Lower leg skin (tissue), 4 donors: ENCODE measurements at places on chromosomes 3 and 15. TPM values are rescaled to one million over a fixed set of nuclear protein-coding genes. Genes with fewer than 3 reads are reported as not detected.

The ITGB5 gene
- total RNA-seq, result 210 TPM

DNA sequence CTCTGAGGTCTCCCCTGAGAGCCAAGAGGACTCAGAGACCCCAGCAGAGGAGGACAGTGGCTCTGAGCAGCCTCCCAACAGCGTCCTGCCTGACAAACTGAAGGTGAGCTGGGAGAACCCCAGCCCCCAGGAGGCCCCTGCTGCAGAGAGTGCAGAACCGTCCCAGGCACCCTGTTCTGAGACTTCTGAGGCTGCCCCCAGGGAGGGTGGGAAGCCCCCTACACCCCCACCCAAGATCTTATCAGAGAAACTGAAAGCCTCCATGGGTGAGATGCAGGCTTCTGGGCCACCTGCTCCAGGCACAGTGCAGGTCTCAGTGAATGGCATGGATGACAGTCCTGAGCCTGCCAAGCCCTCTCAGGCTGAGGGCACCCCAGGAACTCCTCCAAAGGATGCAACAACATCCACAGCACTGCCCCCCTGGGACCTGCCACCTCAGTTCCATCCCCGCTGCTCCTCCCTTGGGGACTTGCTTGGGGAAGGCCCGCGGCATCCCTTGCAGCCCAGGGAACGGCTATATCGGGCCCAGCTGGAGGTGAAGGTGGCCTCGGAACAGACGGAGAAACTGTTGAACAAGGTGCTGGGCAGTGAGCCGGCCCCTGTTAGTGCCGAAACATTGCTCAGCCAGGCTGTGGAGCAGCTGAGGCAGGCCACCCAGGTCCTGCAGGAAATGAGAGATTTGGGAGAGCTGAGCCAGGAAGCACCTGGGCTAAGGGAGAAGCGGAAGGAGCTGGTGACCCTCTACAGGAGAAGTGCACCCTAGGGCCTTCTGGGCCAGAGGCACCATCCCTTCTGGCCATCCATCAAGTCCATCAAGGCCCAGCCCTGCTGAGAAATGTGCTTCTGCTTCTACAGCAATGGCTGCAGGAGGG lies 23.6 kb downstream of the PLEKHO2 start:
- DNase-seq, result no peak

DNA sequence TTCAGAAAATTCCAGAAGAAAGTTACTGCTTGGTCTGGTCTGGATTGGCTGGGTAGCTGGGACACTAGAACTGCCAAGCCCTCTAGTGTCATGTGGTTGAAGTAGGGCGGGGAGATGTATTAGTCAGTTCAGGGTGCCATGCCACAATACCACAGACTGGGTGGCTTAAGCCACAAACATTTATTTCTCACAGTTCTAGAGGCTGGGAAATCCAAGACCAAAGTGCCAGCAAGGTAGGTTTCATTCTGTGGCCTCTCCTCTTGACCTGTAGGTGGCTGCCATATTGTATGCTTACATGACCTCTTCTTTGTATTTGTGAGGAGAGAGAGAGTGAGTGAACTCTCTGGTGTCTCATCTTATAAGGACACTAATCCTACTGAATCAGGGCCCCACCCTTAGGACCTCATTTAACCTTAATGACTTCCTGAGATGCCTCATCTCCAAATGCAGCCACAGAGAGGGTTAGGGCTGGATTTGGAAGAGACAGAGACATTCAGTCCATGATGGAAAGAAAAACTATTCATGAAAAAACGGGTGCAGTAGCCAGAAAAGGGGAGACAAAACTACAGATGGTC lies 18.1 kb upstream of the ZSCAN2 start:
- DNase-seq, result no peak

GRCh38 chr3:138950006-138950644 lies 3.1 kb downstream of the FOXL2NB start:
- DNase-seq, result no peak

The MUC20 gene
- total RNA-seq, result 1.4 TPM

DNA sequence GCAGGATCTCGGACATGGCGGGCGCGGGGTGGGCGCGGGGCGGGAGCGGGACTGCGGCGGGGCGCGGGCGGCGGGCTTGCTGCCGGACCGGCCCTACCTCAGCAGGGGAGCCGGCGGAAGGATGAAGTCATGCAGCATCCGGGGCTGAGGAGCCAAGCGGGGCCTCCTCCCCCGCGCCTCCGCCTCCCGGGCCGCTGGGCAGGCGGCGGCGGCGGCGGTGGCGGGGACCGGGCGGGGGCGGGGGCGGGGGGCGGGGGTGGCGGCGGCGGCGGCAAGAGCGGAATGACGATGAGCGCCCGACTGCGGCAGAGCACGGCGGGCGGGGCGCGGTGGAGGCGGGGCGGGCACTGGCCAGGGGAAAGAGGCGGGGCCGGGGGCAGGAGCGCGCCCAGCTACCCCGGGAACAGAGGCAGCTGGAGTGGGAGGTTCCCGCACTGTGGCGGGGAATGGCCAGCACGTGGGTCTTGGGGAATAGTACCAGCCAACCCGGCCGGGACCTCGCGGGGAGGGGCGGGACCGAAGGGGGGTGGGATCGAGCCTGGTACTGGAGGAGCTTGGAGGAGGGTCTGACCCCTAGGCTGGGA lies at the start of gene CAMK2N2:
CAMK2N2 (minus strand) TSS at position 284 of the 584 bp plus-strand sequence; CDS start at position 16, 268 bp downstream.
- DNase-seq, result no peak

- no peak for DNase-seq
Measured at GRCh38 chr15:81315452-81316175, 8.3 kb downstream of the STARD5 start.

The TUBGCP4 gene
- total RNA-seq, result 12.7 TPM

- no peak for DNase-seq
Measured at GRCh38 chr3:175287361-175287963, 428.3 kb downstream of the NAALADL2 start.

DNA sequence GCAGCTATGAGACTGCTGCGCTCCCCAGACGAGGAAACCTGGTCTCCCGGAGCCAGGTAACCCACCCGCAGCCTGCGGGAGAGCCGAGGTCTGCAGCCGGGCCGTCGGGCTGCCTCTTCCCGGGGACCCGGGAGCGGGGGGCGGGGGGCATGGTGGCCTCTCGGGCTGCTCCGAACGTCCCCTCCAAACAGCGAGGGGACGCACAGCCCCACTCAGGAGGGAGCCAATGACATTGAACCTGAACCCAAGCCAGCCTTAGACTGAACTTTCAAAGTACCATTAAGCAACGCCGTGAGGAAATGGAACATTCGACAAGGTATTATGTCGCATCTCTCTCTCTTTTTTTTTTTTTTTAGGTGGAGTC lies 29.8 kb upstream of the ALDH1A3 start:
- peak; percentile 34 for DNase-seq

DNA sequence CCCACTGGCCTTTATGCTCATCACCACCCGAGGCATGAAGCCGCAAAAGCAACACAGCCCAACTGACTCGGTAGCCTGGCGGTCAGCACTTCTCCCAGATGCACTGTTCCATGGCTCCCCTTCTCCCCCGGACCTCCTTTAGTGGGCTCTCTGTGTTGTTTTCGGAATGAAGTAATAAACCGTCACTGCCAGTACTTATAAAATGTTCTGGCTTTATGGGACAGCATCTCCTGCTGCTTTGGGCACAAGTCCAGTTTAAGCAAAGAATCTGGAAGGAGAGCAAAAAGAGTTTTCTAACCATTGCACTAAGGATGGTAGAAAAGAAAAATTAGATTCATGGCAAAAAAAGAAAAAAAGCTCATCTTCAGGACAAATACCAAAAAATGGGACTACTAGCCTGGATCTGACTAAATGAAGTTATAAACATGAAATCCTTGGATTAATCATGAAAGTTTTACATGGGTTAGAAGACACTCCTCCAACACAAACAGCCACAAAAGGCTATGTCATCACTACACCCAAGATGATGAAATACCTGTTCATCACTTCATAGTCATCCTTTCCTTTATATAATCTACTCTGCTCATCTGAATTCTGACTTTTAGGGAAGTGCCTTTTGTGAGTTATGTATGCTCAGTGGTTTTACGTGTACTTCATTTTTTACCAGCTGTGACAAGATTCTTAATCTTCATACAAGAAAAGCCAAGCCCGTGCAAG lies 89.5 kb upstream of the UBE2E2 start:
- no peak for DNase-seq

DNA sequence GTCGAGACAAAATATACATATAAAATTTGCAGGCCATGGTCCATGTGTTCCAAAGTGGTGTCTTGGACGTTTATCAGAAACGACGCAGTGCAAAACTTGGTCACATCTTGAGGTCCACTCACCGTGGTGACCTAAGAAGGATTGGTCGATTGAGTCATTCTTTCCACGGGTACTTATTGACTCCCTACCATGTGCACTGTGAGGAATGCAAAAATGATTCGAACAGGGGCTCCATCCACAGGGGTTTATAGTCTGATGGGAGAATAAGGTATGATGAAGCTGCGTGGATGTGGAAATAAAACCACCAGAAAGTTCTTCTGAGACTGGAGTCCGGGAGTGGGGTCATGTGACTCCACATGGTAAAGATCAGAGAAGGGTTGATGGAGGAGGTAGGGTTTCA lies 185.2 kb downstream of the ITPR1 start:
- DNase-seq, result no peak

DNA sequence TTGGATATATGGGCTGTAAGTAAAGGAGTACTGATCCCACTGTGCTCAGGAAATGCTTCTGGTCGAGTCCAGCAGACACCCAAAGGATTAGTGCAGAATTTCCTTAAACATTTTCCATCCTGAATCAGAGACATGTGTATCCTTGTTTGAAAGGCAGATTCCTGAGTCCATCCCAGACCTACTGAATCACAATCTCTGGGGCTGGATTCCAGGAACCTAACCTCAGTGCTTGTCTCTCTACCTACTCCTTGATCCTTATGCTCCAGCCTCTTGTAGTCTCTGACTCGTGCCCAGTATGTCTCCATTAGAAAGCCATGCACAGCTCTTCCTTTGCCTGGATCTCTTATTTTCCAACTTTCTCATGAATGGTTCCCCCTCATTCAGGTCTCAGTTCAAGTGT lies 585.8 kb downstream of the NLGN1 start:
- DNase-seq, result no peak

The AHSG gene
- not detected for total RNA-seq

- DNase-seq, result no peak
Measured at GRCh38 chr3:98906230-98906629, 4.7 kb upstream of the DCBLD2 start.

DNA sequence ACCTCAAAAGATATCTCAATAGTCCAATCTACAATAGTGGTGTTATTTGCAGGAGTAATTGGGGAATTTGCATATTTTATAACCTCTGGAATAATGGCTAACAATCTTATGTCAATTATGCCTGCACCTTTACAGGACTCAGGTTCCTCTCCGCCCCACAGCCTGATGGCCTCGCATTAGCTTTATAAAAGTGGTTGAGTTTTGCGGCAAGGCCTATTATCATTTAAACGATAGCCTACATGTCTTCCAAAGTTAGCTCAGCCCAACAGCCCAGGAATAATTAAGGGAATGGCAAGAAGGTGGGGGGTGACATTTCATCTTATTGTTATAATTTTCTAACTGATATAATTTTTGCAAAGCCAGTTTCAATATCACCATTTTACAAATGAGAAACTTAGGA lies 97.3 kb downstream of the RTP4 start:
- no peak for DNase-seq

The GOLGA6B gene
- total RNA-seq, result not detected

DNA sequence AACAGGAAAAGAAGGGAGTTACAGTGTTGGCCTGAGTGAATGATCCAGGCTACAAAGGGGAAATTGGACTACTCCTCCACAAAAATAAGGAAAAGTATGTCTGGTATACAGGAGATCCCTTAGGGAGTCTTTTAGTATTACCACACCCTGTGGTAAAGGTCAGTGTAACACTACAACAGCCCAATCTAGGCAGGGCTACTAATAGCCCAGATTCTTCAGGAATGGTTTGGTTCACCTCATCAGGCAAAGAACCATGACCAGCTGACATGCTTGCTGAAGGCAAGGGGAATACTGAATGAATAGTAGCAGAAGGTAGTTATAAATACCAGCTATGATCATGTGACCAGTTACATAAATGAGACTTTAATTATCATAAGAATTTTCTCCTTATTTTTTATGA lies 372.6 kb upstream of the ATP11B start:
- DNase-seq, result no peak

DNA sequence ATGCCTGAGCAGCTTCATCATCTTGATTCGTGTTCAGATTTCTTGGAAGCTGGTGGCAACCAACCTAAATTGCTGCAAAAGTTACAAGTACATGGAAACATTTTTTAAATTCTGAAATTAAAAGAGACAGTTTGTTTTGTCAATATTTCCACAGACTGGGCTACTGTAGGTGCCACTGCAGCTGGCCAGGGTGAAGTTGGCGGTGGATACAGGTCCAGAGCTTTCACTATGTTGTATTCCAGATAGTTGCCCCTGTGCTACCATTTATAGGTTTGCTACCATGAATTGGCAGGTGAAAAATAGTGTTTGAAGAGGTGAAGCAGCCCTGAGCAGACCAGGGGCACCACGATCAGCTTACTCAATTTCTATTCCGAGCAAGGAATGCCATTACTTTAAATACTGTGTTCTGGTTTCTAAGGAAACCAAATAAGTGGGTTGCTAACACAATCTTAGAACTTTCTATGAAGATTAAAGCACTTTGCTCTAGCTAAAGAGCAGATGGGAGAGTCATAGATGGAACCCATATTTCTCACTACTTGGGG lies 21.2 kb upstream of the SHC4 start:
- no peak for DNase-seq

The TMEM207 gene
- total RNA-seq, result not detected

- DNase-seq, result peak; percentile 96
Measured at GRCh38 chr15:40069178-40070165, 30.5 kb upstream of the SRP14 start.

GRCh38 chr3:180102134-180102533 lies 65.4 kb upstream of the PEX5L start:
- no peak for DNase-seq

GRCh38 chr15:25238716-25239470 lies 199.9 kb downstream of the UBE3A start:
- peak; percentile 48 for DNase-seq

The GABRR3 gene
- total RNA-seq, result not detected

GRCh38 chr15:52308446-52309153 lies 13.0 kb upstream of the MYO5C start:
- no peak for DNase-seq

The FGF7 gene
- total RNA-seq, result 7.3 TPM

The CCDC39 gene
- total RNA-seq, result not detected

DNA sequence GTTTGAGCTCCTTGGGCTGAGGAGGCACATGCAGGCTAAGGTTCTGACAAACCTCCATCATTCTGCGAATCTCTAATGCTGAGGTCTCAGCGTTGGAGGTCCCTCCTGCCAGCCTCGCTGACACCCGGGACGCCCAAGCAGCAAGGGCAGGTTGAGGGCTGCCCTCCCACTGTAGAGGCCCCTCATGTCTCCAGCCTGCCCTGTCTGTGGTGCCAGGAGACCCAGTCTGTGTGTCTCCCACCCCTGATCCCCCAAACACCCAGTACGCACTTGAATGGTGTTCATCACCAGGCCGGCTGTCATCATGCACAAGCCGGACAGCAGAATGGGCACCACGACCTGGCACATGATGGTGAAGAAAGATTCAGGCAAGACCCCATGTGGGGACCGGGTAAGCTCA lies 27.8 kb downstream of the SLC41A3 start:
- DNase-seq, result no peak
